ENCODE measurements at places on chromosomes 3 and 15.

DNA sequence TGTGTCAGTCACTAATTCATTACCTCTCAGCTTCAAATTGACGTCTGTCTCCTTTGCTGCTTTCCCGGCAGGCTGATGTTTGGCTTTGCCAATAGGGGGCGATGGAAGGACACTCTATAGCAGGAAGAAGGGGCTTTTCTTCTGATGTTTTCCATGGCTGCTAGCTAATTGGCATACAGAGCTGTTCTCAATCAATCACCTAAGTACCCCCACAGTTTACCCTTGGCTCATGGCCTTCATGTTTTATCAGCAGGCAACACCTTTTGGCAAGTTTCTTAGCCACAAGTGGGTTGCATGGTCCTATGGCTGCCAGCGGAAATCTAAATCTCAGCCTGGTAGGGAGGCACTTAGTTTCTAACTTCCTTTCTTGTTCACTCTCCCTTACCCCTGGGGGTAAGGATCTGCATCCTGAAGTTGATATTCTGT lies 45.0 kb downstream of the ESYT3 start:
- DNase-seq: peak; percentile 81

- peak; percentile 88 for DNase-seq
Observed at GRCh38 chr3:49534581-49535441, 19.5 kb upstream of the BSN start.

GRCh38 chr15:88342666-88343065 lies 86.1 kb upstream of the NTRK3 start:
- no peak for DNase-seq

DNA sequence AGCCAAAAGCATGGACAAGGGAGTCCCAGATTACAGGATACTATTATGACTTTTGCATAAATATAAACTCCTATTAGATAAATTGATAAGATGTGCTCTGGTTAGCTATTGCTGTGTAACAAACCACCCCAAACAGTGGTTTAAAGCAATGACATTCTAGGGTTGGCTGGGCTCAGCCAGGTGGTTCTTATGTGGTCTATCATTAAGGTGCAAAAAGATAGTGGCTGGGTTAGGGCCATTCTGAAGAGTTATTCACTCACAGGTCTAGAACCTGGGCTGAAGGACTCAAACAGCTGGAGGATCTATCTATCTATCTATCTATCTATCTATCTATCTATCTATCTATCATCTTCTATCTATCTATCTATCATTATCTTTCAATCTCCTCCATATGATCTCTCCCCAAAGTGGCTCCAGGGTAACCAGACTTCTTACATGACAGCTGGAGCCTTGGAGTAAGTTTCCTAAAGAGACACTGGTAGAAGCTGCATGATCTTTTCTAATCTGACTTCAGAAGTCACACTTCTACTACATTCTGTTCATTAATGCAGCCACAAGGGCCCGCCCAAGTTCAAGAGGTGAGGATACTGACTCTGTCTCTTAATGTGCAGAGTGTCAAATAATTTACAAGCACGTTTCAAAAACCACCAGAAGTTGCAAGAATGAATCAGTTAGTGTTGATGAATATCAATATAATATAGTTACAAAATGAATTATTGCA lies 74.9 kb upstream of the XCR1 start:
- DNase-seq: no peak

GRCh38 chr3:116821371-116821770 lies 111.8 kb downstream of the TUSC7 start:
- no peak for DNase-seq

GRCh38 chr3:120741320-120741719 lies 996 bp downstream of the RABL3 start:
- DNase-seq: no peak

DNA sequence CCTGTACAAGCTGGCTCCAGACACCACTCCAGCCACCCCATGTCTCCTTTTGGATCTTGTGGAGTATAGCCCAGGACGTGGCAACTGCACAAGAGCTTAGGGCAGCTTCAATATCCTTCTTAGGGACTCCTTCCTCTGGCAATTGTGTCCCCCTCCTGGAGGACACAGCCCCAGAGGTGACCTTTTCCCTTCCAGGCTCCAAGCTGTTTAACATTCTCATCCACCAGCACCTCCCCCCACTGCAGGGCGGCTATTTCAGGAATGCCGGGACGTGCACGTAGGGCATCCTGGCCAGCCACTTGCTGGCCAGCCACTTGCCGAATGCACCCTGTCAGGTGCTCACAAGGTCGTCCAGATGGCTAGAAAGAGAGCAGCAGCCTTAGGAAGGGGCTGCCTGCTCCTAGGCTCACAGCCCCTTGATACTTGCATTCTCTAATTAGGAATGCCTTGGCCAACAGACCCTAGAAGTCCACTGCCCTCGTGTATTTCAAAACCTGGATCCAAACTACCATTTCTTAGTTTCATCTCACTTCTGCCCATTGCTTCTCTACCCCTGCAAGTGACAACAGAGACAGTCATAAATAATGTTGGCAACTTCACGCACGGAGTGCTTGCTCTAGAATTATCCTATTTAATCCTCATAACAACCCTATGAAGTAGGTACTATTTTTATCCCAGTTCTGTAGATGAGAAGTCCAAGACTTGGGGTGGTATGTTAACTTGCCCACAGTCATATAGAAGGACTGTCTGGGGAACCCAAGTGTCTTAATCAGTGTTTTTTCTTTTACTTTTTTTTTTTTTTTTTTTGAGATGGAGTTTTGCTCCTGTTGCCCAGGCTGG lies 24.5 kb upstream of the IDH2 start:
- no peak for DNase-seq

GRCh38 chr3:33047842-33048834 lies 48.8 kb downstream of the GLB1 start:
- no peak for DNase-seq
